Activated CD4-positive, alpha-beta T cell treated with anti-CD3 and anti-CD28 coated beads, Interleukin-2, amount 10 ng/mL, durations not matched to agents 7 days and 5 days (primary cell): ENCODE measurements at places on chromosomes 4 and X. TPM values are rescaled to one million over a fixed set of nuclear protein-coding genes. Genes with fewer than 3 reads are reported as not detected.

Gene NUP62CL
- 1.9 TPM for total RNA-seq

DNA sequence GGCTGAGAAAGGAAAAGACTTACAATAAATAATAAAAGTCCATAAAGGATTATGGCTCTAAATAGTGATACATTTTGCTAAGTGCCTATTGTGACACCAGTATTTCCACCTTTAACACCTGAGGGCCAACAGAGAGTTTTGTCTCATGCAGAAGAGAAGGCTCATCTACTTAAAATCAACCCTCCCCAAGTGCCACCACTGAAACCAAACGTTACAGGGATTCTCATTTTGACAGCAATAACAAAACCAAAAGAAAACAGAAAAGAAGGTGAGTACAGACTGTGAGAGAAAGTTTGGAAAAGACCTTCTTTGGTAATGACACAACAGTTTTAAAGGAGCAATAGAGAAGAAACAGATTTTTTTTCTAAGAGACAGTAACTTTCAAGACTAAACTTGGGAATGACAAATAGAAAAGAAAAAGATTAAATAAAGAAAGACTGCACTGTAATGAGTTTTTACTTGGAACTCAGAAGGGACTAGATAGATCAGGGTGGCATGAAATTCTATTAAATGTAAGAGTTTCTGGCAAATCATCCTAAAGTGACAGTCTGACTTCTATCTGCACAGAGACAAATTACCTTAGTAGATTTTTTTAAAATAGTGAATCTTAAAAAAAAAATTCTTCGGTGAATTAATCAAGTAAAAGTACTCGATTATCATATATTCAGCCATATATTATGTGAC lies 109.7 kb downstream of the ZNF827 start:
- no peaks in the 10 kb centered on the region for H3K27me3 ChIP-seq
- H3K27ac ChIP-seq, result peak overlapping the region; percentile 93

DNA sequence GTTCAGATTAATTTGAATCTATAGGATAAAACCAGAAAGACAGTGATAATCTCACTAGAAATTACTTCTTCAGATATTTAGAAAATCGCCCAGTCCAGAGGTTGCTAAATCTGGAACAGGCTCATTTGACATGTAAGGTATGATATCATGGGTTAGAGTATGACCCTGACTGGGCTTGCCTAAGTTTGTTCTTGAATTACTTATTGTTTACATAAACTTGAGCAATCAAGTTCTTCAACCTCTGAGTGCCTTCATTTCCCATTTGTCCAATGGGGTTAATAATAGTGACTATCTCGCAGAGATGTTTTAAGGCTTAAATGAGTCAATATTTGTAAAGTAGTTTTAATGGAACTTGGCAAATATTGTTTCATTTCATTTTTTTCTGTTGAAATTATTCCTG lies 1947.6 kb upstream of the IGFBP7 start:
- H3K4me3 ChIP-seq, result no peak overlapping the region
- DNase-seq, result no peak
- no peaks in the 10 kb centered on the region for H3K36me3 ChIP-seq
- no peaks in the 10 kb centered on the region for H3K4me1 ChIP-seq
- H3K27me3 ChIP-seq, result no peaks in the 10 kb centered on the region
- no peak overlapping the region for H3K27ac ChIP-seq

Gene KLB
- total RNA-seq, result not detected

- H3K27me3 ChIP-seq, result peaks cover 2% of the 10 kb centered on the region
- H3K4me1 ChIP-seq, result peaks cover 23% of the 10 kb centered on the region
- peaks cover 6% of the 10 kb centered on the region for H3K36me3 ChIP-seq
- no peak for DNase-seq
Observed at GRCh38 chr4:37821953-37822605, 4.4 kb upstream of the PGM2 start.

Gene CT45A2
- not detected for total RNA-seq

DNA sequence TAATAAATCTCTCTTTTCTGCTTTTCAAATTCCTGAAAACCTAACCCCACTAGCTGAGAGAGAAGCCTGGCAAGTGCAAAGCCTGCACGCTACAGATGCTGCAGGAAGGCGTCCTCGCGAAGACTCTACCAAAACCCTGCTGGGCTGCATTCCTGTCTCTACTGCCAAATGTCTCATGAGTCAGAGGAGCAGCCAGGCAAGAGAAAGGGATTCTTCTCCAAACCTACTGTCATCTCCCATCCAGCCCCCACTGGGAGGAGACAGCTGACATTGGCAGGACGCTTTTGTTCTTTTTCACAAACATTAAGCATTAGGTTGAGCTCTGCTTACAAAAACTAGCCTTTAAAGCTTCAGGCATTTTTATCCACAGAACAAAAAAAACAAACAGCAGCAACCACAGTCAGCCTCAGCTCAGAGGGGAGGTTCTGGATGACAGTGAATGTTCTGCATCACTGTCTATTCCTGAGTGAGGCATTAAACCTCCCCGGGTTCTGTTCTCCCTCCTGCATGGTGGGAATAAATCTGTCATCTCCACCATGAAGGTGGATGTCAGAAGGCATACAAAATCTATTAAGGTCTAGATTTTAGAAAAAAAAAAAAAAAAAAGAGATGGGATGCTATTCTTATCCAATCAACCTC lies 18.0 kb downstream of the CRMP1 start:
- peaks cover 11% of the 10 kb centered on the region for H3K27me3 ChIP-seq
- no peaks in the 10 kb centered on the region for H3K36me3 ChIP-seq
- H3K27ac ChIP-seq, result no peak overlapping the region
- H3K4me1 ChIP-seq, result peaks cover 9% of the 10 kb centered on the region
- no peak overlapping the region for H3K4me3 ChIP-seq
- no peak for DNase-seq

- no peak overlapping the region for H3K4me3 ChIP-seq
- no peak for DNase-seq
- H3K27me3 ChIP-seq, result no peaks in the 10 kb centered on the region
- no peak overlapping the region for H3K27ac ChIP-seq
Observed at GRCh38 chr4:169100670-169101101, 90.6 kb upstream of the CBR4 start.

DNA sequence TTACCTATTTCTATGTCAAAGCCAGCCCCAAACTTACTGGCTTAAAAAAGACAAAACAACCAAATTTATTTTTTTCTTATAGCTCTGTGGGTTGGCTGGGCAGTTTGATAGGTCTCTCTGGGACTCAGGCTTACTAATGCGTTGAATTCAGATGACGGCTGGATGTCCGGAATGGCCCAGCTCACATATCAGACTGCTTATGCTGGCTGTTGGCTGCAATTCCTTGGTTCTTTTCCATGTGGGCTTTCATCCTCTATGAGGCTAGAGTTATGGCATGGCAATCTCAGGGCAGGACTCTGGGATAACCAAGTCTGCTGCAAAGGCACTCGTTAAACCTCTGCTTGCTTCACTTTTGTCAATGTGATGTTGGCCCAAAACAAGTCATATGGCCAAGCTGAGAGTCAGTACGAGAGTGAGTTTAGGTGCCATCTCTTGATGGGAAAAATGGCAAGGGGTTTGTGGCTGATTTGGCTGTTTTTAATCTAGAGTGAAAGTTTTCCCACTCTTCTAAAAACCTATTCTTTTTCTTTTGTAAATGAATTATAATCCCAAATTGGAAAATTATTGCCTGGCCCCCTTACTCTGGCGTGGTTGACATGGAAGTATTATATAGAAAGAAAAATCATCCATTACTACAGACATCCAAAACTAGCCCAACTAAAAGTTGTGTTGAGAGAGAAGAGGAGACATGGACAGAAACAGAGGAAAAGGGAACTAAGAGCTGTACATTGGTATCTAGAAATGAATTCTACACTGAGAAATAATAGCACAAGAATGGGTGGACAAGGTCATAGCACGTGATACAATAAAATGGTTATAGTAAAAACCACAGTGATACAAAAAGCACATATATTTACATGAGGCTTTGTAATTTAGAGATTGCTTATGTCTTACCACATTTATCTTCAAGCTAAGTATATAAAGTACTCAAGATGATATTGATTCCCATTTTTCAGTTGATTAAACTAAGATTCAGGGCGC lies 6.6 kb downstream of the PRIMPOL start:
- peaks cover 15% of the 10 kb centered on the region for H3K4me1 ChIP-seq
- no peak overlapping the region for H3K27ac ChIP-seq
- DNase-seq, result no peak
- peaks cover 18% of the 10 kb centered on the region for H3K36me3 ChIP-seq
- no peak overlapping the region for H3K4me3 ChIP-seq
- H3K27me3 ChIP-seq, result no peaks in the 10 kb centered on the region

DNA sequence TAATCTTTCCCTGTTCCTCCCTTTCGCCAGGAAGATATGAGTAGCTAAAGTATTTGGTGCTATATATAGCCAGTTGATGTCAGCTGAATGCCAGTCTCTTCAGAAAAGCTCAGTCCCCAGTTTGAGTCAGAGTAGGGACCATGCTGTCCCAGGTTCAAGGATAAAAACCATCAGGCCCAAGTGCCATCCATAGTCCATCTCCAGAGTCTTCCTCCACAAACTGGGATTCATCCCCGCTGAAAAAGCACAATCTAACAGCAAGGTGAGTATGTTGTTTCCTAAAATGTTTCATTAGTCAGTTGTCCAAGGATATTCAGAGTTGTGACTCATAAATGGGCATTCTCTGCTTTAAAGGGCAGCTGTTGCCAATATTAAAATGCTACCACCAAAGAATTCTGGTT lies at the start of gene MYOZ2:
TSS of gene MYOZ2 (plus strand) at position 112 of the 401 bp plus-strand sequence. CDS start 694 bp downstream, outside the sequence.
- no peak for DNase-seq
- H3K36me3 ChIP-seq, result no peaks in the 10 kb centered on the region
- peaks cover 2% of the 10 kb centered on the region for H3K27me3 ChIP-seq
- no peak within 1 kb of the TSS for H3K4me3 ChIP-seq

DNA sequence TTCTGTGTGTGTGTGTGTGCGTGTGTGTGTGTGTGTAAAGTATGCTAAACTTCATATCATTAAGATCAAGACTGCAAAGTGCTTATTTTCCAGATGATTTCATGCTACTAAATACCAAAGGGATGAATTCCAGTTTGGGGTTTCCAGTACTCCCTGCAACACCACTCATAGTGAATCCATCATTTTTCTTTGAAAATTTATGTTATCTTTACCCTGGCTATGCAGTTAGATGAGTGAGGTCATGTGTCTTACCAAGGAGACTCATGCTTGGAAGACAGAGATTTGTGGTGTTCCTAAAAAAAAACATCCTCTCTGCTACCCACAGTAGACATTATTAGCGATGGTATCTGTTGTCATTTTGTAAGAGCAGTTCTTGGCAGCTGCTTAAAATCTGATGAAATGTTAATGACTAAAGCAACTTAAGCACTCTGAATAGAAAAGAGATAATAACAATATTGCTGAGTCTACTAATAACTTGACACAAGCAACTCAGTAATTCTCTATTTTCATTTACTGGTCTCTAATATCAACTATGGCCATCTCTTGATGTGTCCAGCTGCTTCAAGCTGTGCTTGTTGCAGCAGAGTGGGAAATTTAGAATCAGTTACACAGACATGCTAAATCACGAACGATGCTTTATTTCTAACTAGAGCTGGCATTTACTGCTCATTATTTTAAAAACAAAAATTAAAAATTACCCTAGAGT lies 1953.0 kb upstream of the IGFBP7 start:
- no peaks in the 10 kb centered on the region for H3K36me3 ChIP-seq
- H3K4me3 ChIP-seq, result no peak overlapping the region
- DNase-seq, result no peak
- no peaks in the 10 kb centered on the region for H3K27me3 ChIP-seq
- H3K4me1 ChIP-seq, result no peaks in the 10 kb centered on the region

DNA sequence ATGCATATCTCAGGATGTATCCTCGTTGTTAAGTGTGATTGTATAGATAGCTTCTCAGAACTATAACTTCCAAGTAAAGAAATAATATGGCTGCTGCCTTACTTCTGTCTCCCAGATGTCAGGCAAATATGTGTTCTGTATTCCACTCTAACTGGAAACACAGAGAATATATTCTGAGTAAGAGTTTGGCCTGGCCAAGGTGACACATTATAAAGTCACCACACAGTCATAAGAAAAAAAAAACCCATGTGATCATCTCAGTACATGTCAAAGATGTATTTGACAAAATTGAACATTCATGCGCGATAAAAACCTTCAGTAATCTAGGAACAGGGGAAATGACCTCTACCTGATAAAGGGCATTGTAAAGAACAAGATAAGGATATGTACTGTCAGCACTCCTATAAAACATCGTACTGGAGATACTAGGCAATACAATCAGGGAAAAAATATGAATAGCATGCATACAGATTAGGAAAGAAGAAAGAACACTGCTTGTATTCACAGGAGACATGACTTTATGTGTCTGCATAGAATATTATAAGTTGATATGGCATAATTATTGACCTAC lies 207.1 kb downstream of the ZNF330 start:
- no peak overlapping the region for H3K27ac ChIP-seq
- no peaks in the 10 kb centered on the region for H3K27me3 ChIP-seq
- no peak for DNase-seq
- no peak overlapping the region for H3K4me3 ChIP-seq

GRCh38 chr4:148391056-148391455 lies 51.2 kb downstream of the NR3C2 start:
- no peak overlapping the region for H3K27ac ChIP-seq
- no peaks in the 10 kb centered on the region for H3K27me3 ChIP-seq
- no peak for DNase-seq
- no peak overlapping the region for H3K4me3 ChIP-seq
- H3K36me3 ChIP-seq, result no peaks in the 10 kb centered on the region
- no peaks in the 10 kb centered on the region for H3K4me1 ChIP-seq

DNA sequence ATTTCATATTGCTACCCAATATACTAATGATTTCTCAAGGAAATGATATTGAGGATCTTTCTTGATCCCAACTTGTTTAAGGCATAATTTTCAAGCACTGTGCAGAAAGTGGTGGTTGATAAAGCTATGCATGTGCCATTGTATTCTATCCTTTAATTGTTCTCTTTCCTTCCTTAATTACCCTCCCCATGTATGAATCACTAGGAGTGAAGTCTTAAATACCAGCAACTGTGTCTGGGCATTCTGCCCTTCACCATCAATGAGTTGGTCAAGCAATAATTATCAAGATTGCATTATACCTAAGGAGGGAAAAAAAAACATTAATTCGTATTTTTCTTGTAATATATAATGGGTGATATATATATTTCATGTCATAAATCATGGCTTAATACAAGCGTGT lies 111.8 kb upstream of the FRMPD4 start:
- H3K4me3 ChIP-seq, result no peak overlapping the region
- no peaks in the 10 kb centered on the region for H3K27me3 ChIP-seq

Gene PCDH19
- total RNA-seq, result not detected

- H3K4me3 ChIP-seq, result no peak within 1 kb of the TSS
- H3K27ac ChIP-seq, result no peak within 1 kb of the TSS
- H3K27me3 ChIP-seq, result no peaks in the 10 kb centered on the region
- H3K36me3 ChIP-seq, result no peaks in the 10 kb centered on the region
- H3K4me1 ChIP-seq, result no peaks in the 10 kb centered on the region
Observed at GRCh38 chrX:111411983-111412382, at the start of gene DCX. TSS of gene DCX (minus strand) at chrX:111412192. CDS start at chrX:111410398, 1,794 bp downstream.
